ENCODE measurements at places on chromosomes 5 and 9.

DNA sequence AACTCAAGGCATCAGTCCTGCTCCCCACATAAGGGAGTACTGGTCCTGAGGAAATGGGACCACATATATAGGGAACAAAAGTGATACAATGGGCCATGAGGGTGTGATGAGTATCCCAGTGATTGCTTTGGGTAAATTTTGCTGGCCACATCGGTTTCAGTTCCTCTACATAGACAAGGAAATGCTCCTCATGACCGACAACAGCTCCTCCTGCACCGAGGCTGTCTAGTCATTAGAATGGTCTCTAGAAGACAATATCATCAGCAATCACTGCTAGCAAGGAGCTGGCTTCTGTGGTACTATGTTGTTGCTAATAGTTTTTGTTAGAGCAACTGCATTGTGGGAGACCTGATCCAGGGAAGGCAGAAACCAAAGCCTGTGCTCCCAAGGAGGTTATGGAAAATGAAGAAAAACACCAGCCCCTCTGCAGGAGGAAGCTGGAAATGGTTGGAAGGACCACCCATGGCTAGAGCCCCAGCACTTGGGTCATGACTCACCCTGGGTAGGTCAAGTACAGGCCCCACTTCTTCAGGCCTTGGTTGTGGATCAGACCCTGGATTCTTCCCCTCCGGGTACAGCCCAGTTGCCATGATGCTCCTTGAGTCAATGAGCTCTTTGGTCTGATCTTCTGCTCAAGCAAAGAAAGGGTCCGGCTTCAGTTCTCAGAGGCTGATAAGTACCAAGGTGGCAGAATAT is 3.4 kb upstream of the CTSL start:
- no peak for DNase-seq

GRCh38 chr5:154209591-154210081 is 19.1 kb downstream of the GALNT10 start:
- no peak for DNase-seq

DNA sequence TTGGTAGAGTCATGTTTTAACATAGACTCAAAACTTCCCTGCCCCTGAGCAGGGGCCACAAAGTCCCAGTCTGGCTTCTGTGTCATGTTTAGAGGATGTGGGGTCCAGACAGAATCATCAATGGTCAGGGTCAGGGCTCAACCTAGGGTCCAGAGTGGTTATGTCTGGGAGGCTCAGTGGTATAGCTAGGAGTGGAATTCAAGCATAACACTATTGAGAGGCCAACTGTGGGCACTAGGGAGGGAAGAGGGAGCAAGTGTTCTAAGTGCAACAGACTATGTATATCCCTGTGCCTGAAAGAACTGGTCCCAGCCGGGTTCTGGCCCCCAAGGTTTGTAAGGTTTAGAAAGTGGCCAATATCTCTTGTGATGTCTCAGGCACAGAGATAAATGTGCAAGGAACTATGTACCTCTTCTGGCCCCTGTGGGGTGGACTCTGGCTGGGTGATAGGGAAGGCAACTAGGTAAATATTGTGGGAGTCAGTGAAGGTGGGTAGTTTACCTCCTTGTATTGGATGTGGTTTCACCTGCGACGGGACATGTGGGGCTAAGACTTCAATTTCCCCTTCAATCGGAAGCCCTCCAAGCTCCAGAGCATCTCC is 14.0 kb downstream of the MYORG start:
- no peak for DNase-seq

- DNase-seq: no peak
Observed at GRCh38 chr9:21974343-21974721, 19.9 kb downstream of the CDKN2A start.

GRCh38 chr5:119270121-119270565 is 85.7 kb upstream of the TNFAIP8 start:
- DNase-seq: no peak

- no peak for DNase-seq
Observed at GRCh38 chr9:101062686-101063085, 34.2 kb downstream of the PLPPR1 start.

- DNase-seq: no peak
Observed at GRCh38 chr9:38394416-38394815, 1.9 kb downstream of the ALDH1B1 start.

DNA sequence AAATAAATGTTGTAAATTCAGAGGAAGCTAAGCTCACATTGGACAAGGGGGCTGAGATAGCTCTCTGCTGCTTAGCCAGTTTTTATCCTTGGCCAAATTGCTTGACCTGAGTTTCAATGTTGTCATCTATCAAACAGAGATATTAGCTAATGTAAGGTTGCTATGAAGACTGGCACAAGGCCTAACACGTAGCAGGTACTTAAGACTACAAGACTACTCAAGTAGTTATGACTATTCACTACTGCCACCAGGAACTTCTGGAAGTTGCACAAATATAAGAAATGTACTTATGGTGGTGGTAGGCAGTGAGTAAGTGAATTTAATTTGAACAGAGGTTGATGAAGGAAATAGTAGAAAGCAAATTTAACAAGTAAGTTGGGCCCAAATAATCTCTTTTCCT is 17.4 kb upstream of the FYB1 start:
- DNase-seq: no peak

DNA sequence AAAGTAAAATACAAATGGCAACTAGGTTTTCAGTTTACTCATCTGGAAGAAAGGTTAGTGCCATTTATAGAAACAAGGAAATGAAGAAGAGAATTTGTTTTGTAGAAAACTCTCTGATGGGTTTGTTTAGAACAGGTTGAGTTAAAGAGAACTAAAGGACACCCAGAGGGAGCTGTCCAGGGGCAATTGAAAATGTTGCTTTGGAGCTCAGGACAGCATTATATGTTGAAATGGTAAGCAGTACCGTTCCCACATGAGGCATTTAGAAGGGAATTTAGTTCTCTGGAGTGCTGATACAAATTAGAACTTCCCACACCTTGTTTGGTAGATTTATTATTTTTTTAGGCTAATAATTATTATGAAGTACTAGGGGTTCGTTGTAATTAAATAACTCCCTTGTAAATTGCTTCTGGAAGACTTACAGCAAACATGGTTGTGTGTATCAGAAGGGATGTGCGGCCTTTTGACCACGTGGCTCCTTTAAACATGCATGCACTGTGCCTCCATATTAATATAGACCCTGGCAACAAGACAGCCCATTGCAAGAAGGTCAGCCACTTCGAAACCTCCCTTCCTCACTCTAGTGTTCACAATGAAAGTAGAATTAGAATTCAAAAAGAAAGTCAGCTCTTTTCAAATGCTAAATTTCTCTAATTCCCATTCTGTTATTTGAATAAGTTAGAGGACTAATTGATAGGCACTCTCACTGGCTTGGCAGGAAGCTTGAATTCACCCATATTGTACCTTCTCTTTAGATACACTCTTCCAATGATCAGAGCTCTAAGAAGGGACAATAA is 71.7 kb downstream of the ZNF462 start:
- no peak for DNase-seq

DNA sequence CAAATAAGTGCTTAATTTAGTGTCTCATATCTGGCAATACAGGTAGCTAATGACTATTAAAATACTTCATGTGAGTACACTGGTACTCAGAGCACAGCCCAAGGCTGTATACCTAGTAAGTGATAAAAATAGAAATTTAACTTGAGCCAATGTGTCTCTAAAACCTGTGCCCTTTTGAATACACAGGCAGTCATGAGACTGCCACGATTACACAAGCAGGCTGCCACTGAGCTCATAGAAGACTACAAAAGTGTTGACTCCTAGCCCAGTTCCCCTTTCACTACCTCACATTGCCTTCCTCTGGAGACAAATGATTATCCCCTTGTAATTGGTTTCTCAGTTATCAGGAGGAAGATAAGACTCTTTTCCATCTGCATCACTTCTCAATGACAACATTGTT is 66.3 kb upstream of the PAPPA start:
- DNase-seq: peak; percentile 65

DNA sequence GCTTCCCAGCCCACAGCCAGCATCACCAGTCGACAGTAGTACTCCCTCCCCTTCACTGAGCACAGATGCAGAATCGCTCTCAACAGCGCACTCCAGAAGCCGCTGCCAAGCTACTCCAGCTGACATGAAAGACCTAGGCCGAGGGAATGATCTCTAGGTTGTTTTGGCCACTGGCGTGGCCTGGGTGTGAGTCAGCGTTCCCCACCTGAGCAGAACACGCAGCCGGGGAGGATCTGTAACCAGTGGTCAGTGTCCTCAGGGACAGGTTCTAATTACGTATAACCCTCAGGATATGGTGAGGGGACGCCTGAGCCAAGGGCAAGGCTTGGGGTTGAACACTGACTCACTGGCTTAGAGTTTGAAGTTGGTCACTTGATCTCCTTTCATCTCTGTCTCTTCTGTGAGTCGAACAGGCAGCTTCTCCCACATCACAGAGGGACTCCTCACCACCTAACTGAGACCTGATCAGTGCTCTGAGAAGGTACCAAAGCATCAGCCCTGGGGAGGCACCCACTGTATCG is 76.9 kb upstream of the IL17B start:
- DNase-seq: no peak

GRCh38 chr5:127031147-127031862 is 947 bp upstream of the MARCHF3 start:
- DNase-seq: no peak

DNA sequence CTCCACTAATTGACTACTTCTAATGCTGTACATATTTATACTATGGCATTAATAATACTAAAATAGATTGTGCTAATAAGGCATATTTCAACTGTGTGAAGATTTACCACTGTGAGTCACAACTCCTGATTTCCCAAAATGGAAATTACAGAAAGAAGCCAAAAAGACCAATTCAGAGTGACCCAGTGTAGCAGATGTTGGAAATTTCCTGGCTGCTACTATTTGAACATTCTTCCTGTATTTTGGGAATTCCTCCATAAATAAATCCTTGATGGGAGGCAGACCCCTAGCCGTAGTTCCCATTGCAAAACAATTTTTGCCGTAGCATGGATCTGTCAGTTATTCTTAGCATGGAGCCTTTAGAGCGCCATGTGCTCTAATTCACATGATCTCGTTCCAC is 11.4 kb upstream of the PRUNE2 start:
- DNase-seq: no peak

GRCh38 chr5:58012102-58012501 is 447.8 kb downstream of the PLK2 start:
- DNase-seq: peak; percentile 52

DNA sequence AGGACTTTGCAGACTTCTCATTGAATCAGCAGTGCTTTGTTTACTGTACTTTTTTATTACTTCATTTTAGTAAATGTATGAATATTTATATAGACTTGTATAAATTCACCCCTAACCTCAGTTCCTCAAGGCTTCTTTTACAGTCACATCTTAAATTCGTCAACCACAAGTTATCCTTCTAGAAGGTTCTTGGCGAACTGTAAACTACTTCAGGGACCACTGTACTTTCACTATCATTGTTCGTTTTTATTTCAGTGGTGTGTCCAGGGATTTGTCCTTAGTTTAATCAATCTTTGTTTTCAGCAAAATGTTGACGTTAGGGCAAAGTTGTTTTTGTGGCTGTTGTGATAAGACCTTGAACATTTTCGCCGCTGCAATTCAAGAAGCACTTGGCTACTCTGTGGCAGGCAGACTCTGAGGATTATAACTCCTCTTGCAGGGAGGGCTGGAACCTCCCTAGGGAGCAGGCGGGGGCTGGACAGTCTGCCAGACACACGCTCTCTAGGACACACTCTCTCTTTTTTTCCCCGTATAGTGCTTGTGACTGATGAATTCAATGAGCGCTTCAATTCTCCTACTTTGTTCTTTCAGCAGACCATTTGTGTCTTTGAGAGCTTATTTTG is 252.8 kb downstream of the FBXL7 start:
- no peak for DNase-seq

GRCh38 chr9:129405089-129405826 is 215.6 kb downstream of the C9orf50 start:
- peak; percentile 52 for DNase-seq

GRCh38 chr9:129011761-129012181 is 16.4 kb downstream of the SH3GLB2 start:
- DNase-seq: no peak

DNA sequence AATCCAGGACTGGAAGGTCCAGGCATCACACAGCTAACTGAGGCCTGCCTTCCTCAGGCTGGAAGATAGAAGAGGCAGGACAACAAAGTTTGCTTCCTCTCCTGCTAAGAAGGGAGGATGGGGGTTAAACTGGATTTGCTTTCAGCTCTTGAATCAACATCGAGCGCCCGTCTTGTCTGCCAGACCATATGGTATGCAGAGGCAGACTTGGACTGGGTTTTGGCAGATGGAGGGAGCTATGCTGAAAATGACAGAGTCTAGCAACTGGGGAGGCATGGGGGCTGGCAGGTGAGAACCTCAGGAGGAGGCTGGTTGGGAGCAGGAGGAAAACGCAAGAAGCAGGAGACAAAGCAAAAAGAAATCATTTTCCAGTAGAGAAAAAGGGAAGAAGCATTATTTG is 289.5 kb upstream of the IL12B start:
- no peak for DNase-seq

DNA sequence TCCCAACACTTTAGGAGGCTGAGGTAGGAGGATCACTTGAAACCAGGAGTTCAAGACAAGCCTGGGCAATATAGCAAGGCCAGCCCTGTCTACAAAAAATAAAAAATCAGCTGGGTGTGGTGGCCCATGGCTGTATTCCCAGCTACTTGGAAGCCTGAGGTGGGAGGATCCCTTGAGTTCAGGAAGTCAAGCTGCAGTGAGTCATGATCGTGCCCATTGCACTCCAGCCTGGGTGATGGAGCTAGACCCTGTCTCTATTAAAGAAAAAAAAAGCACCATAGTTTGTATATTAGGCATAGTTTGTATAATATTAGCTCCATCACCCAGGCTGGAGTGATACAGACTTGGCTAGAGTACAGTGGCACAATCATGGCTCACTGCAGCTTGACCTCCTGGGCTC is 9.6 kb upstream of the NME5 start:
- DNase-seq: peak; percentile 8

DNA sequence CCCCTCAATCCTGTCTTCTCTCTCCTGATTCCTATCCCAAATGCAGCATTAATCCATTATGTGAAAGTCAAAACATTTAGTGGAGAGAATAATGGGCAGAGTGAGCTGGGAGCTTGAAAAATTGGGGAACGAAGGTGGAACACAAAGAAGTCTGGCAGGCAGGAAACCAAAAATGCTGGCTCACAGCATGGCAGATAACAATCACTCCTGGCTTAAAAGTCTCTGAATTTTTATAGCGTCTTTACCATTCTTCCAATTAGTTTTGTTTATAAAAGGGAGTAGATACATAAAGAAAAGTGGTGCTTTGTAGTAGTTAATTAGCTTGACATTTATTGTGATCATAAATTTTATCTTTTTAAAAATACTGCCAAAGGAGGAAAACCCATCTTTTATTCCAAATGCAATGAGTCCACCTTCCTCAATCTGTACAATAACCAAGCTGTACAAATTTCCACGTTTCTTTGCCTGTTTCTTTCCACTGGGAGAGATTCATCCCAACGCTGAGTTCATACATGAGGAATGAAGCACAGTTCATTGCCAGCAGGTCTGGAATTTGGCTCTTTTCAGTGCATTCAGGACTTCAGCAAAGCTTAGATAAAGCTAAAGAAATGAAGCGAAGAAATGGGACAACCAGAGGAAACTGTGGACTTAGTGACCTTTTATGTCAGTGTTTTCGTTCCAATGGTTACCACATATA is 174.7 kb downstream of the HMHB1 start:
- no peak for DNase-seq

- DNase-seq: no peak
Observed at GRCh38 chr9:116800885-116801284, 113.8 kb downstream of the TRIM32 start.

Data from retinal pigment epithelial cell (primary cell).